ENCODE measurements at places on chromosomes 6 and 20. TPM values are rescaled to one million over a fixed set of nuclear protein-coding genes. Genes with fewer than 3 reads are reported as not detected.

Gene HTR1B
- total RNA-seq: not detected

Gene NEDD9
- total RNA-seq: 5.0 TPM

Gene CRYBG1
- 3.3 TPM for total RNA-seq

Gene HDGFL1
- total RNA-seq: not detected

Gene UBE2C
- total RNA-seq: 1.9 TPM

GRCh38 chr20:57470212-57470522 is 54.8 kb downstream of the CTCFL start:
- no peak for DNase-seq

DNA sequence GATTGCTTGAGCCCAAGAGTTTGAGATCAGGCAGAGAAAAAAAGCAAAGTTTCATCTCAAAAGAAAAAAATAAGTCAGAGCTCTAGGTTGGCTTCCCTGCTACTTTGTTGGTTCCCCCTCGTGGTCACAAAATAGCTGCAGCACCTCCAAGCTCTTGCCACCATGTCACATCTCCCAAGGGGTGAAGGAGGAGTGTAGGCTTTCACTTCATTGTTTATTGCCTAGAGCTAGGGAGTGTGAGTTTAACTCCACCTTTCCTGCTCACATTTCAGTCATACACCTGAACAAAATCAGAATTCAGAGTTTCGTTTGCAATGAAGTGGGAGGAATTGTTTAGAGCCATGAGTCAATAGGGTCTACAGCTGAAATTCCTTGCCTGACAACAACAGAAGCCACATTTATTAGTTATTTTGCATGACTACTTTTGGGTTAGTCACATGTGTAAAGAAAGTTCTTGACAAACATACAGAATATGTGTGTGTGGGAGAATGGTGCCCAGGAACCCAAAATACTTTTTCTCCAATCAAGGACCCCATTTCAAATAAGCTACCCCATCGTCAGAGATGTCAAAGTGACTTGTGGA is 56.2 kb upstream of the UFL1 start:
- no peak for DNase-seq

- DNase-seq: no peak
Measured at GRCh38 chr6:143539734-143540133, 28.2 kb upstream of the FUCA2 start.

DNA sequence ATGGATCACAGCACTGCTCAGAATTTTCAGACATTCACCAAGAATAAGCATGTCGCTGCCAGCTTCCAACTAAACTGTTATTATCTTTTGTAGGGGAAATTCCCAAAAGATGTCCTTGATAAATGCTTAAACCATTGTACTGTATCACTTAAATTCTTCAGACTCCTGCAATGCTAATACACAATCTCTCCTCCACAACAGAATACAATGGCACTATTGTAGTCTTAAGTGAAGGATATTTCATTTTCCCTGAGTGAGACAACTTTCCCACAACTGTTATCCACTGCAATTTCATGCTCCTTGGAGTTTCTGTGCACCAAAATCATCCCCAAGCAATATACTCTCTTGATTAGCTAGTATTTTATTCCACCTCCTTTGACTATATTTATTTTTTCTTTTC is 189.7 kb downstream of the COL9A1 start:
- no peak for DNase-seq

- no peak for DNase-seq
Measured at GRCh38 chr20:58287638-58288037, 21.9 kb upstream of the RAB22A start.

DNA sequence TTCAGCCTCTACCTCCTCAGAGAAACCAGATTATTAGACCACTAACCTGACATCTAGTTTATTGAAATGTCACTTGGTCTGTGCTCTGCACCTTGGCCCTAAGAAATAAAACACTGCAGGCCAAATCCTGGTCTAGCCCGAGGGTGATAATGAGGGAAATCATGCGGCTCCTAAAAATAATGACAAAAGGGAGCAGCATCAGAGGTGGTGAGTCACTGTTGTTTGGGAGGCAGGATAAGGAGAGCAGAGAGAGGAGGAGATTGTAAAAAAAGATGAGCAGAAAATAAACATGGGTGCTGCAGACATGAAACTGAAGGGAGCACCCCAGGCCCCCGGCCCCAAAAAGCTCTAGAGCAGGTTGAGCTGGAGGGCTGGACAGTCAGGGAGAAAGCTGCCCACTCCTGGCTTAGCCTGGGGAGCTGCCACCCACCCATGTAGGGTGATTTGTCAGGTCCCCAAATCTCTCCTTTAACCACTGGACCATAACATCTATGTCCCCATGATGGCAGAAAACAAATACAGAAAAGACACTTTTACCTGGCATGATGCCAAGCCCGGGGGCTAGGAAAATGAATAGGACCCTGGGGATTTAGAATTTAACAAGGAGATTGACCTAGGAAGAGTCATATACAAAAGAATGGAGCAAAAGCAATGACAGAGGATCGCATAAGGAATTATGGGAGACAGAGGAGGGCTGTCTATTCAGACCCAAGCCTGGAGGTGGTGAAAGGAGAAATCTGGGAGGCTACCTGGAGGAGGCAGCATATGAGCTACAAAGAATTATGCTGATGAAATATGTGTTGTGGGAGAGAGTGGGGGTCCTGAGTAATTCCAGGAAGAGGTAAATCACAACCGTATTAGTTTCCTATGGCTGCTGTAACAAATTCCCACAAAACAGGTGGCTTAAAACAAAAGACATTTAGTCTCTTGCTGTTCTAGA is 103.7 kb downstream of the SNAP25 start:
- no peak for DNase-seq

DNA sequence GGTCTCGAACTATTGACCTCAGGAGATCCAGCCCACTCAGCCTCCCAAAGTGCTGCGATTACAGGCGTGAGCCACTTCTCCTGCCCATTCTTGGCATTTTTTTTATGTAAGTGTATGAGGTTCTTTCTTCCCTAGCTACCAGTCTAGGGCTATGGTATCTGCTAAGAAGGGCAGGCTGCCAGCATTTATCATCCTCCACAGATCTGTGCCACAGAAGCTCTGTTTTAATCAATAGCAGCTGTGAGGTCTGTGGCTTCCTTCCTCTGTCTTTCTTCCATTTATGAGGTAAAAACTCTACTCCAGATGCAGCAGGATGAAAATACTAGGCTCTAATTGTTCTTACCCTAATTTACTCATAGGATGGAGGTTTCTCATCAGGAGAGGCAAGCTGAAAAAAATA is 1382.4 kb upstream of the ADGRB3 start:
- DNase-seq: no peak

DNA sequence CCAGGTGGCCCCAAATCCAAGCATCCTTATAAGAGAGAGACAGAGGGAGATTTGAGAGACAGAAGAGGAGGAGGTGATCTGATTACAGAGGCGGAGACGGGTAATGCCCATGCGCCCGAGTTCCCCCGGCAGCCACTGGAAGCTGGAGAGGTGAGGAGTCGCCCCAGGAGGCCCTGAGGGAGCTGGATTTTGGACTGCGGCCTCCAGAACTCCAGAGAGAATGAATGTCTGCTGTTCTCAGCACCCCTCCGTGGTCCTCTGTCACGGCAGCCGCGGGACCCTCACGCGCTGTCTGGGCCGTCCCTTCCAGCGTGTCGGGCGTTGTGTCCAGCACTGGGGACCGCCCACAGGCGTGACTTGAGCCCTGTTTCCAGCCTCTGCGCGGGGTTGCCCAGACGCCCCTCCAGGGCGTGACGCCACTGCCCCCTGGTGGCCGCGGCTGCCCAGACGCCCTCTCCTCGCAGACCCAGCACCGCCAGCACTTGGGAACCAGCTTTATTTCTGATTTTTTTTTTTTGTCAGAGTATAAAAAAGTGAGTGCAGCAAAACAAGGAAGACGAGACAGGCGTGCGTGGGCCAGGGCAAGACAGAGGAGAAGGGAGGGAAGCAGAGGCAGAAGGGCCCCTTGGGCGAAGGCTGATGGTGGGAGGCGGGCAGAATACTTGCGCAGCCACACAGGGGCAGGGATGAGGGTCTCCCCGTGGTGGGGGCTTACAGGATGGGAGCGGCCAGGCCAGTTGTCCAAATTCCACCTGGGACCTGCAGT is 4.1 kb upstream of the ZNF512B start:
- peak; percentile 91 for DNase-seq

DNA sequence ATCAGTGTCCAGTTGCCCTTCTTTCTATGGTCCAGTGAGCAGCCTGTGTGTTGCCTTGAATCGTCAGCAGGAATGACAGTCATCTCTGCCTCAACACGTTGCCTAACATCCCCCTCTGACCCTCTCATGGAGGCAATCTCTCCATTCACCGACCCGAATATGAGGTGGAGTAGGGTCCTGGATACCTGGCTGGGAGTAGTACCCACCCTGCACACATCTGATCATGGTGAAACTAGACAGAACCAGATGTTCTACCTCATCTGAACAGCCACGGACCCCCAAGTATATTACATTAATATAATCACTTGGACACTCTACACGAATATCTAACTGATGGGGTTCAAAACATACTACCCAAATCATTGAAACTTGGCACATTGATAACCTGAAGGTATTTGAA is 77.0 kb upstream of the COL21A1 start:
- no peak for DNase-seq

DNA sequence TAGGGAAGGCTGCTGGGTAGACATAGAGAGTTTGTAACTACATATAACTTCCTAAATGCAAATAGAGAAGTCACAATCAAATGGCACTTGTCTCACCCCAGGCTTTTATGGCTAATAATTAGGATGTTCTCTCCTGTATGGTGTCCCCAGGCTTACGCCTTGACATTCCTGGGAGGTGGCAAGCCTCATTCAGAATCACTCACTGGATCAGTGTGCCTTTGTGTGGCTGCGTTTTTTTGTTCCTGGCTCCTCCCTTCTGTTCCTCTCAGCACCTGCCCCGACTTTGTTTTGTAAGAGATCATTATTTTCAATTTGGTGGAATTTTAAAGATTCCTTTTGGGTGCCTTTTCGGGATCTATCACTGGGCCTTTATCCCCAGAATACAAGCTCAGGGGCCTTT is 5.7 kb downstream of the LAMP5 start:
- no peak for DNase-seq

DNA sequence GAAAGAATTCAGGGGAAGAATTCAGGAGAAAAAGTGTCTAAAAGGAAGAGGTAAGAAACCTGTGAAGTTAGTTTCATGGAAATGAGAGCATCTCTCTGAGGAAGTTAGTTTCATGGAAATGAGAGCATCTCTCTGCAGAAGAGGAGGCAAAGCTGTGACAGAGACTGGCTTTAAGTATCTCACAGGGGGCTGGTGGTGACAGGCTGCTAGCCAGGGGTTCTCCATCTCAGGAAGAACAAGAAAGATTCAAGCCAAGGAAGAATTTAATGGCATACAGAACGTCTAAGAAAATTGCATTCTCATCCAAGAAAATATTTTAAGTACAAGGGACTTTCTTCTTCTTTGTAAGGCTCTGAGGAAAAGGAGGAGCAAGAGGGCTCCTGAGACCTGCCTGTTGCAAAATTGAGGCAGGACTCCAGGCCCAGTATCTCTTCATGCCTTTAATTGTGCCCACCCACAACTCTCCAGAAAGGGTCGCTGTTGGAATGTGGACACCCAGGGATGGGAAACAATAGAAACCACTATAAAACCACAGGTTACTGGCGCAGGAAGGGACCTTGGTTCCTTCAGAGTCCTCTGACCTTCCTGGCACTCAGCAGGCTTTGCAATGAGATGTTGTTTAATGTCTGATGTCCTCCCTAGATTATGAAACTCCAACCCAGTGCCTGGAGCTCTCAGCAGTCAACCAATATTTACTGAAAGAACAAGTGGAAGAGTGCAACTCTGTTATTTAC is 136.8 kb downstream of the FNDC1 start:
- DNase-seq: no peak

GRCh38 chr6:156782691-156783320 is 5.6 kb downstream of the ARID1B start:
- no peak for DNase-seq

All from ovary (tissue), 10 donors.